ENCODE measurements at places on chromosomes 16 and 17. TPM values are rescaled to one million over a fixed set of nuclear protein-coding genes. Genes with fewer than 3 reads are reported as not detected.

DNA sequence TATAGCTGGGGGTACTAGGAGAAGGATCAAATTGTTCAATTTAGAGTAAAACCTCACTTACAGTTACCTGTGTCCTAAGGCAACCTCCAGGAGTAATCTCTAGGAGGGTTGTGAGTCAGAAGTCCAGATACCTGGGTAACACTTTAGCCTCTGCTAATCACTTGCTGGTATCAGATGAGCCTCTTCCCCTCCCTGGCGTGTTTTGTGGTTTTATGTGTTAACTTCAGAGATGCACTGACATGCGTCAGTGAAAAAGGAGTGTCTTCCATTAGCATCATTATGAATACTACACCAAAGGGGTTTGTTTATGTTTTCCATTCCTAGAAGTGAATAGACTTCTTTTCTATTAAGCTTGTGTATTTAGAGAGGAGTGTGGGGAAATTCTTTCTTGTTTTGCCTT is 208.2 kb downstream of the FTO start:
- no peak overlapping the region for H3K4me3 ChIP-seq
- H3K27ac ChIP-seq, result peak overlapping the region; percentile 68
- peaks cover 8% of the 10 kb centered on the region for H3K4me1 ChIP-seq
- no peaks in the 10 kb centered on the region for H3K36me3 ChIP-seq
- DNase-seq, result peak; percentile 76
- H3K27me3 ChIP-seq, result no peaks in the 10 kb centered on the region

DNA sequence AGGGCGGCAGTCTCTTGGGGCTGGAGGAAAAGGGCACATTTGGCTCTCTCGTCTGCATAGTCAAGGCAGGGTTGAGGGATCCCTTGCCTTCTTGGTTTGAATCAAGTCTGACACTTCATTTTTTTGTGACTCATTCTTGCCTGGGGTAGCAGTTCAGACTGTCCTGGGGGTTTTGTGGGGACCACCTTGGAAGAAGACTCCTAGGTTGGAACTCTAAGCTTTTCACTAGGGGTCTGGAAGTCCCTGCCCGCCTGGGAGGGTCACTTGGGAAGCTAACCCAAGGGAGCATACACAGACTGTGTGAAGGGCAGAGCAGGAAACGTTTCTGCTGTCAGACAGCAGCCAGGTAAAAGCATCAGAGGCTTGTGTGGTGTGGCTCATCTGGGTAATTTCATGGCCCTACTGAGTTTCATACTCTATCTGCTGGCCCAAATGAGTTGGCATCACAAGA is 11.3 kb downstream of the YPEL2 start:
- H3K27me3 ChIP-seq, result no peaks in the 10 kb centered on the region
- no peaks in the 10 kb centered on the region for H3K36me3 ChIP-seq
- H3K4me1 ChIP-seq, result peaks cover 46% of the 10 kb centered on the region
- no peak overlapping the region for H3K4me3 ChIP-seq
- H3K27ac ChIP-seq, result peak overlapping the region; percentile 78
- peak; percentile 69 for DNase-seq

DNA sequence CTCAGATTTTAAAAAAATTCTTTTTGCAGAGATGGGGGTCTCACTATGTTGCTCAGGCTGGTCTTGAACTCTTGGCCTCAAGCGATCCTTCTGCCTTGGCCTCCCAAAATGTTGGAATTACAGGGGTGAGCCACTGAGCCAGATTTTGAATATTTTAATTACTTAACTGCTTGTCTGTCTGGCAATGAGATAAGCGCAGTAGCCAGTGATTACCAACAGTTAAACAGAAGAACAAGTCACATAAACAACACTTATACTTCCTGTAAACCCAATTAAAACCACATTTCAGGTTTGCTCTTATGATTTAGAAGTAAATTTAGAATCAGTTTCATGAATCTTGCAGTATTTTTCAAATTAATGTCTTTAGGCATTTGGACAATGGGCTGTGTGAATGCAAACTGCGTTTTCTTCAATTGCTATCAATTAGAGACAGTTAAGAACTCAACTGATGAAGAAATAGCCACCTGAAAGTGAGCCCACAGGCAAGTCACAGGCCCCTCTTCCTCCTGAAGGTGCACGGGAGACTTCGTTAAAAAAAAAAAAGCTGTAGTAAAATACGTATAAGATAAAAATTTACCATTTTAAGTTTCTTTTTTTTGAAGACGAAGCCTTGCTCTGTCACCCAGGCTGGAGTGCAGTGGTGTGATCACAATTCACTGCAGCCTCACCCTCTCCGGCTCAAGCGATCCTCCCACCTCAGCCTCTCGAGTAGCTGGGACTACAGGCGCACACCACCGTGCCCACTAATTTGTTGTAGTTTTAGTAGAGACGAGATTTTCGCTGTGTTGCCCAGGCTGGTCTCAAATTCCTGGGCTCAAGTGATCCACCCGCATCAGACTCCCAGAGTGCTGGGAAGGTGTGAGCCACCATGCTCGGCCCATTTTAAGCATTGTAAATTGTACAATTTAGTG is 73.0 kb downstream of the PITPNC1 start:
- peaks cover 59% of the 10 kb centered on the region for H3K4me1 ChIP-seq
- peak overlapping the region; percentile 75 for H3K27ac ChIP-seq
- H3K4me3 ChIP-seq, result peak overlapping the region; percentile 33
- DNase-seq, result no peak
- H3K27me3 ChIP-seq, result no peaks in the 10 kb centered on the region

GRCh38 chr16:83913245-83913633 is 14.3 kb downstream of the MLYCD start:
- no peaks in the 10 kb centered on the region for H3K27me3 ChIP-seq
- DNase-seq, result no peak
- no peak overlapping the region for H3K27ac ChIP-seq
- H3K4me3 ChIP-seq, result no peak overlapping the region
- no peaks in the 10 kb centered on the region for H3K4me1 ChIP-seq

DNA sequence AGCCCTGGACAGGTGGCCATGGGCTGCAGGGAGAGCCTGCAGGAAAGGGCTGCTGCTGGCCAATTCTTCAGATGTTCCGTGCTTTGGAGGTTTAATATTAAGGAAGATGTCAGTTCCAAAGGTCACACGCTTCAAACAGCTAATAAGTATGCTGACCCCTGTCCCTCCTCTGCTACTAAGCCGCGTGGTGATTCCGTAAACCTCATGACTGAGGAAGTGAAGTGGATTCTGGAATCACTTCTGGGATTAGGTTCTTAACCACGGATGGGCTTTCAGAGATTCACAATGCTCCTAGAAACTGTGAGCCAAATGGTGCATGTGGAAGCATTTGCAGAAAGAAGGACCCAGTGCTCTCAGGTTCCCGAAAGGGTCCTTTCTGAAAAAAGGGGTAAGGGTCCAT is 28.5 kb upstream of the ERN1 start:
- H3K36me3 ChIP-seq, result no peaks in the 10 kb centered on the region
- no peak for DNase-seq
- no peaks in the 10 kb centered on the region for H3K27me3 ChIP-seq

GRCh38 chr17:40678902-40679522 is 14.0 kb upstream of the KRT222 start:
- peaks cover 4% of the 10 kb centered on the region for H3K4me1 ChIP-seq
- no peak overlapping the region for H3K4me3 ChIP-seq
- peaks cover 67% of the 10 kb centered on the region for H3K27me3 ChIP-seq
- H3K36me3 ChIP-seq, result no peaks in the 10 kb centered on the region
- DNase-seq, result no peak

DNA sequence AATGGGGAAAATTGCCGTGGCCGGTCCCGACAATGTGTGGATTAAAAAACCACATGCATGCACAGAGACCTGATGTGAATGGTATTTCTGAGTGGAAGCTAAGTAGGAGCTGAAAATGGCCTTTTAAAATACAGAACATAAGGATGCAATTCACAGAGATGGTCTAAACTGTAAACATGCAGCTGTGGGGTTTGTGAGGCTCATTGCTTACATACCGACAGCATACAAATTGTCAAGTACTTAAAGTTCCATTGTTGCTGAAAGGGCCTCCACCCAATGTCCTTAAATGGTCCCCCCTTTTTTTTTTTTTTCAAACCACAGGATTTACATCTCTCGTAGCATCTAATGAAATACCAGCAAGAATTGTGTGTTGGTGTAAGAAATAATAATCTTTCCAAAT is 523.2 kb downstream of the MAF start:
- H3K27me3 ChIP-seq, result peaks cover 29% of the 10 kb centered on the region
- no peak overlapping the region for H3K27ac ChIP-seq
- DNase-seq, result no peak
- no peak overlapping the region for H3K4me3 ChIP-seq
- H3K4me1 ChIP-seq, result peaks cover 64% of the 10 kb centered on the region

DNA sequence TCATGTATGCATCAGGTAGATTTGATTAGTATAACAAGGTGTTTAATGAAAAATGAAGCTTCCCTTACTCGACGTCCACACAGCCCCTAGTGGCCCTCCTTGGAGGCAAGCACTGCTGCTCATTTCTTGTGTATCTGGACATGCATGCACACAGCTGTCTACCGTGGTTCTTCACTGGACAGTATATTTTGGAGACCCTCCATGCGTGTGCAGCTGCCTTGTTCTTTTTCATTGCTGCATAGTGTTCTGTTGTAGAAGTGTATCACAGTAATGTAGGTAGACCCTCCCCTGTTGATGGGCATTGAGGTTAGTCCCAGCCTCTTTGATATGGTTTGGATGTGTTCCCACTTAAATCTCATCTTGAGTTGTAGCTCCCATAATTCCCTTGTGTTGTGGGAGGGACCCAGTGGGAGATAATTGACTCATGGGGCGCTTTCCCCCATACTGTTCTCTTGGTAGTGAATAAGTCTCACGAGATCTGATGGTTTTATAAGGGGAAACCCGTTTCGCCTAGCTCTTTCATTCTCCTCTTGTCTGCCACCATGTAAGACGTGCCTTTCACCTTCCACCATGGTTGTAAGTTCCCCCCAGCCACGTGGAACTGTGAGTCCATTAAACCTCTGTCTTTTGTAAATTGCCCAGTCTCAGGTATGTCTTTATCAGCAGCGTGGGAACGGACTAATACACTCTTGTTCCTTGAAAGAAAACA is 6.3 kb downstream of the CMIP start:
- H3K4me3 ChIP-seq, result no peak overlapping the region
- peak overlapping the region; percentile 47 for H3K27ac ChIP-seq
- no peaks in the 10 kb centered on the region for H3K27me3 ChIP-seq
- H3K36me3 ChIP-seq, result peaks cover 36% of the 10 kb centered on the region

- peaks cover 2% of the 10 kb centered on the region for H3K4me1 ChIP-seq
- H3K36me3 ChIP-seq, result no peaks in the 10 kb centered on the region
- no peak for DNase-seq
- H3K27me3 ChIP-seq, result no peaks in the 10 kb centered on the region
These were observed 18.6 kb downstream of the CDH16 start for GRCh38 chr16:66899945-66900710.

The CDH16 gene
- not detected for total RNA-seq

The KRTAP2-2 gene
- not detected for total RNA-seq

The CRYM gene
- not detected for total RNA-seq

The CACNG1 gene
- total RNA-seq, result not detected

The ABAT gene
- 4.0 TPM for total RNA-seq

The SPATA22 gene
- total RNA-seq, result 0.67 TPM
